ENCODE measurements at places on chromosomes 16 and 17.
A peak's percentile ranks its signal among the peaks of the same experiment; 100 is the strongest.

GRCh38 chr16:9976601-9977000, 205.6 kb downstream of the GRIN2A start:
- DNase-seq = no peak

DNA sequence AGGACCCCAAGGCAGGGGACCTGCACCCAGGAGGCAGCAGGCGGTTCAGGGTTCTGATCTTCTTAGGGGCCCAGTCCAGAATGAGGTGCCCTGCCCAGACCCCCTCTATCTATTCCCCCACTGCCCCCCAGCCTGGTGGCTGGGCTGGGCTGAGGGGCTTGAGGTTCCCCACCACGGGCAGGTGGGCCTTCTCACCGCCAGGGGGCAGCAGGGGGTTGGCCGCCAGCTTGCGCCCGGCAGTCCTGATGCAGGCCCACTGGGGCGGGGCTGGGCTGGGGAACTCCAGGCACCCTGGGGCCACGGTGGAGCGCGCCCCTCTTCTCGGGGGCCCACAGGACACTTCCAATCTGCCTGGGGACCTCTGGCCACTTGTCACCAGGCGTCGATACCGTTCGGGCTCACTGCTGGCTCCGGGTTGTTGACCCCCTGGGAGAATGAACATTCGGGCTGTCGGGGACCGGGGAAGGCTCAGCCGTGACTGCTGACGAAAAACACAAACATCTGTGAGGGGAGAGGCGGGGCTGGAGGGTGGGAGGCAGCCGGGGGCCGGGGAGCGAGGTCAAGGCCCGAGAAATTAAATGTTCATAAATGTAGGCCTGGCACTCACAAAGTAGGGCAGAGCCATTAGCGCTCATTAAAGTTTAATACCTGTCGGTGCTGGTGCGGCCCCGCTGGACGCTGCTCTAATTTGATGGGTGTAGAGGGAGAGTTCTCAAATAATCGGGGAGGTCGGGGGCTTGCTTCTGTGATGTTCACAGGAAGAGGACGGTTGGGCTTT, 219.3 kb upstream of the GSE1 start:
- DNase-seq = peak; percentile 55

- DNase-seq = no peak
Measured at GRCh38 chr17:29358416-29358815, 31.7 kb upstream of the TAOK1 start.

DNA sequence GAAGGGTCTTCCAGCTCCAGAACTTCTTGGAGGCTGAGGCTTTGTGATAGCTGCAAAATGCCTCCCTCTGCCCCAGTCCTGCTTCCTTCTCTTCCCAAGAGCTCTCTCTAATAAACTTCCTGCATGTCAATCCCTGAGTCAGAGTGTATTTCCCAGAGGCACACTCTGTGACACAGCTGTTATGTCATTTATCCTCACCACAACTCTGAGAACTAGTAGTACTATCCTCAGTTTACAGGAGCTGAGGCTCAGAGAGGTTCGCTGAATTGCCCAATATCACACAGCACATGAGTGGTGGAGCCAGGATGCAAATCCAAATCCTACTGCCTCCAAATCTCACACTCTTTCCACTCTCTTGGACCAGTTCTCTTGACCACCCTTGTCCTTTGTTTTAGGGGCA, 20.0 kb downstream of the UNC45B start:
- no peak for DNase-seq

DNA sequence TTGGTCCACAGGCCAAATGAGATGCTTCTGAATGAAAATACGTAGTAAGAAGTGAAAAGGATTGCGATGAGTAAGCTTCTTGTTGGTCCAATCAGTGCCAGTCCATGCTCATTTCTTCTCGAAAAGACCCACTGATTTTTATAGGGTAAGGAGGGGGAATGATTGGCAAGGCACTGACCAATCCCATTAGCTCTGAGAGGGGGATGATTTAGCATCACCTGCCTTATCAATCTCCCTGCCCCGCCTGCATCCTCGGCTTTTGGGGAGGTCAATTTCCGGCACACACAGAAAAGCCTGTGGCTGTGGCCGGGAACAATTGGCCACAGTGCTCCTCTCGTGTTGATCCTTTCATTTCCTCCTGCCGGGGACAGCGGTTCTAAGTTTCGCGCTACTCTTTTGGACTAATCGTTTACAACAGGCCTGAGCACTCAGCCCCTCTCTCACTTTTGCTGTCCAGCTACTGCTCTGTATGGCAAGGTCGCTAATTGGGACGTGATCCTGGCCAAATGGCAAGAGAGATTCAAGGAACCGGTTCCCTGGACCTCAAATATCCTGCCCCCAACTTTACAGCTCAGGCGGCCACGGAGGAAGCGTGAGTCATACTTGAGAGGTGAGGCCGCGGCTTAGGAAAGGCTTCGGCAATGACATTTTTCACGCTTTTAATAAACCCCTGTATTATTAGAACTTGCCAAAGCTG, 43.1 kb downstream of the TBX4 start:
- no peak for DNase-seq

GRCh38 chr16:65833171-65833871, 533.2 kb upstream of the CDH5 start:
- no peak for DNase-seq

DNA sequence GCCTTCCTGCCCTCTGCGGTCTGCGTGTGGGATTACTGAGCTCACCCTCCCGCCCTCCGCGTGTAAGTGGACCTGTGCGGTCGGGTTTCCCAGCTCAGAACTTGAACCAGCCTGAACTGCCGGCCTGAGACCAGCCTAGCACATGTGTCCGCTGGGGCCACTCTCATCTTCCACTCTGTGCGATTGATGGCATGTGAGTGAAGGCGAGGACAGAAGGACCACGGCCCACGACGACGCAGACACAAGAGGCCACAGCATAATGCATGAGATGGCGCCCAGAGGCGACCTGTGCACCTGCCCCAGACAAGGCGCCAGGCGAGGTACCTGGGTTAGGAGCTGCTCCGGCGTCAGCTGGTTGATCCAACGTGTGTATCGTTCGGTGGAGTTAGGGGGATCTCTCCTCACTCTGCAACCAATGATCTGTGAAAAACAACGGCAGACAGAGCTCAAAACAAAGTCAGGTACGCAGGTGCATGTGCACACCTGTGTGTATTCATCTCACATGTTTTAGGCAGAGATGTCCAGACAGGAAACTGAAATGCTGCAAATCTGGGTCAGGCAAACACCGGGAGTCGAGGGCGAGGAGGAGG, 74.5 kb upstream of the METRNL start:
- no peak for DNase-seq

- no peak for DNase-seq
Measured at GRCh38 chr16:65312071-65312470, 190.2 kb upstream of the CDH11 start.

- no peak for DNase-seq
Measured at GRCh38 chr16:62060089-62060488, 23.9 kb upstream of the CDH8 start.

DNA sequence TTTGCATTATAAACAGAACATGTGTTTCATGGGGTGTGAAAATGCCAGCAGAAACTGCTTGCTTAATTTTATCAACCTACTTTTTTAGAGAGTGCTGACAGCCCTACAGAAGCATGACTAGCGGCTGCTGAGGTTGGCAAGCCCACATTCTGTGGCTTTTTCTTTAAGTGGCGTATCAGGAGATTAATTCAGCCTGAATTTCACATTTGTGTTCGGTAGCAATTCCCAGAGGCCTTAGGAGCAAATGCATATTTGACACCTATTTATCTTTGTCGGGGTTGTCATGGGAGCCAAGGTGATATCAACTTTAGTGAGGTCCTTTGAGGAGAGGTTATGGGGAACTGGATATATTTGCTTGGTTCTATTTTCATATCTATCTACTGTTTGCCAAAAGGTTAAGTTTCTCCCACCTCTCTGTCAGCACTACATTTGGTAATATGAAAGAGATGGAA, 140.9 kb downstream of the KCNJ2 start:
- DNase-seq = no peak

DNA sequence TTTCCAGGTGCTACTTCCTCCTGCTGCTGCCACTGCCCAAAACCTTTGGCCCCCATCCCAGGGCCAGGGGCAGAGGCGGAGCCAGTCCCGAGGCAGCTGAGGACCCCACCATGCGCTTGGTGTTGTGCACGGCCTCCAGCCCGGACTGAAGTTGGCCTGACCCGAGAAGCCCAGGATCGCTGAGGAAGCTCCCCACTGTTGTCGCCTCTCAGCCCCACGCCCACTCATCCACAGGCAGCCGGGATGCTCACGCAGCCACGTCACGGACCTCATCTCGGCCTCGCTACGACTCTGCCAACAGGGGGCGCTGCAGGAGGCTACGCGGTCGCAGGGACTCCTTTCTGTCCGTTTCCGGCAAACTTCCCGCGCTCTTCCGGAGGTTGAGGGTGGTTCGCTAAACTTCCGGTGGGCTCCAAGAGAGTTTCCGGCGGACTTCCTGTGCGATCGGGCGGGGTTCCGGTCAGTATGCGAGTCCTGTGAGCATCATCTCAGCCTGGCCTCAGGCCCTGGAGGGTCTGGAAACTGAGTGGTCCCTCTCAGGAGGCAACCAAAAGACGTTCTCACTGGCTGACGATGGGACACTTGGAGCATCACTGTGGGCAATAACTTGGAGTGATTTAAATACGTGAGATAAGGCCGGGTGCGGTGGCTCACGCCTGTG, 12.4 kb downstream of the ZG16B start:
- DNase-seq = peak; percentile 74

DNA sequence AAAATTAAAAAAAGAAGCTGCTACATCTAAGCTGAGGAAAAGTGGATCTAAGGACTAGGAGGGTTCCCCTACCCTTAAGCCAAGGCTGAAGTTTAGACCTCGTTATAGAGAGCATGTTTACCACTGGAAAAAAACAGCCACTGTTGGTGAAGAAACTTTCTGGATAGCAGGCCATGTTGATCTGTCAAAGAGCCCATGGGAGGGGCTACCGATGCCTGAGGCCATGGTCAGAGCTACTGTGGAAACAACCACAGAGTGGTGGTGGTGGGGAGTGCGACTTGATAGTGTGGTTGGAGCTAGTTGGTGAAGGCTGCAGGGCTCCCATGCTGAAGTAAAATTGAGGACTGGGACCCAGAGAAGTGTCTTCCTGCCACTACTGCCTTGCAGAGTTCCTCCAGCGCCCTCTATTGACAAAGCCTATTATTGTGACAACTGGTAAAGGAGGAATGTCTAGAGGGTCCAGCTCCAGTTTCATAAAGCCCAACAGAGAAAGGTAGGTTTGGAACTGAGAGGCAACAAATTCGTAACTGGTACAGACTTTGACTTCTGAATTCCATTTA, 12.7 kb upstream of the FAM20A start:
- DNase-seq = no peak

DNA sequence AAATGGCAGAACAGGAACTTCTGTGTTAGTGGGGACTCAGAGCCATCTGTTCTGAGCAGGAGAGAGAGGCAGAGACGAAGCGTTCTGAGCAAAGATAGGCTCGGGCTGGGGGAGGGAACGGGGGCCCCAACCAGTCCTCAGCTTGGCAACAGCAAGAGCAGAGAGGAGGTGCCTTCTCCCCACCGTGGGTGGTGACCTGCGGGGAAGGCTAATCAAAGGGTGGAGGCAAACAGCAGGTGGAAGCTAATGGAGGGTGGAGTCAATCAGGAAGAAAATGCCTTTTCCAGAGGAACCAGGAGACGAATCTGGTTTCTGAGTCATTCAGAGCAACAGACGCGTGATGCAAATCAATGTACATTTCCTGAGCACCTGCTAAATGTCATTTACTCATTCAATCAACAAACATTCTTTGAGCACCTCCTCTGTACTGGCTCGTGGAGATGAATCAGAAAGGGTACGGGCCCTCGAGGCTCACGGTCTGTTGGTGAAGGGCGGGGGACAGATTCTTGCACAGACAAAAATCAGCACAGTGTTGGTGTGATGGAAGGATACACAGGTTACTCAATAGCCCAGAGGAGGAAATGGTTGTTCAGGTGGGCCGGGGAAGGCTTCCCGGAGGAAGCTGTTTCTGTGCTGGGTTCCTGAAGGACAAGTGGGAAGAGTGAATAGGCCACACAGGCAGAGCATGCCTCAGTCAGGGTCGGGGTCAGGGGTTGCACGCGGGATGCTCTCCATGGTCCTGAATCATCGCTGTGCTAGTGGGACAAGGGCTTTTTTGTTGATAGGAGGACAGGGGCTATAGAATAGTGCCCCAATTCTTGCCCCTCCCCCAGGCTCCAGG, 5.7 kb upstream of the SPNS2 start:
- no peak for DNase-seq

DNA sequence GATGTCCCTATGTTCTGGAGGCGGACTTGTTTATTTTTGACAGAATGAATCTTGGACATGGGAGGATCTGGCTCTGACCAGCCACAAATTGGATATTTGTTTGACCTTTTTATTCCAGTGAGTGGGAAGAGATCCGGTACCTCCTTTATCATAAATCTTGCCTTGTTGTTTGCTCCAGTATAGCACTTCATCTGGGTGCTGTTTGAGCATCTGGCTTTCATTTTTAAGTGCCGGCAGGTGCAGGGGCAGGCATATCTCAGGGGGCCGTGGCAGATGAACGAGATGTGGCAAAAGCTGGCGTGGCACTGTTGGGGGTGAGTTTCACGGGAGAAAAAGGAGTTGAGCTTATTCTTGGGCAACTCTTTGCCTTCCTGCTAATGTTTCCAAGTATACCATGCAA, 37.8 kb downstream of the MSI2 start:
- no peak for DNase-seq

GRCh38 chr16:4008116-4008515, 108.1 kb downstream of the ADCY9 start:
- no peak for DNase-seq
